HCT116 (cell line): ENCODE measurements at places on chromosomes 1 and 21. TPM values are rescaled to one million over a fixed set of nuclear protein-coding genes. Genes with fewer than 3 reads are reported as not detected.

GRCh38 chr1:168947041-168947440, 159.4 kb upstream of the ATP1B1 start:
- no peak for DNase-seq

DNA sequence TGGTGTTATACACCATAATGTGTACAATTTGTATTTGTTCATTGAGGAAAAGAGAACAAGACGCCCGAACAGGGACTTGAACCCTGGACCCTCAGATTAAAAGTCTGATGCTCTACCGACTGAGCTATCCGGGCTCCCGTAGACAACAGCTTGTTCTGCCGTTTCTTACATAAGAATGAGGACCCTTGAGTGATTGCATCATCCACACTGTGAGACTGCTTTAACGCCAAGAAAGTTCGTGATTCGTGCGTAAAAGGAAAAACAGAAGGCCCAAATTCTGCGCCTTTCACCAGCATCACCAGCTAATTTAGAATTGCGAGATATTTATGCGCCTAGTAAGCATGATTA, 9.3 kb upstream of the MDM4 start:
- DNase-seq: peak; percentile 87

DNA sequence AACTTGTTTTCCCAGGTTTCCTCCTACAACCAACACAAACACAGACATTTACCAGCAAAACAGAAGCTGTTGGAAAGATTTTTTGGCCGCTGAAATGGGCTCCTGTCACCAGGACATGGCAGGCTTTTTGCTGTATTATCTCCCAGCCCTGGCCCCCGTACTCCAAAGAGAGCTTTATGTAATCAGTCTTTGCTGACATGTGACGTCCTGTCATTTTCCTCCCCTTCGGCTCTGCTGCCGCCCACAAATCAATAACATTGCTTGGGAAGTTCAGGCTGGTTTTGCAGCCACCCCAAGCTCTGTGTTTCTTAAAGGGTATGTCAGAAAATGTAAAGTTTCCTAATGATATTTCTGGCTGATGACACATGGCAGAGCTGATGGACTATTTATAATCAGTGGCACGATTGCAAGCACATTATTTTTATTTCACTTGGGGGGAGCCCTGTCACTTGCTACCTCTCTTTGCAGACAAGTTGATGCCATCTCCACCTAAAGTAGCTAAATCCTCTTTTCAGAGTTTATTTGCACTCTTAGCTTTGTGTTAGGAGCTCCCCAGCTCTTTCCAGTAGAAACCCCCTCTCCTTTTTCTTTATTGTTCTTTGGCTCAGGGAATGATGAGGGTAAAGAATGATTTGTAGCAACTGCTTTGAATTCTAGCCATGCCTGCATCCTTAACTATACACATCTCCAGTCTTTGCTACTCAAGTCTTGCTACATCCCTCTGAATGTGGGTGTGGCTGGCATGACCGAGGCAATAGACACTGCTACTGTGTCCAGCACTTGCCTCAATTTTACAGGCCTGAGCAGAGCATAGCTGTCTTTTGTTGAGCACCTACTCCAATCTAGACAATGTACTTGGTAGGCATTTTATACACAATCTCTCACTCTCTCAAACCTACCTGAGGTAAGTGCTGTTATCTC, 67.3 kb downstream of the ELAVL4 start:
- DNase-seq: no peak

- DNase-seq: no peak
Measured at GRCh38 chr1:119721896-119722295, 10.2 kb downstream of the PHGDH start.

DNA sequence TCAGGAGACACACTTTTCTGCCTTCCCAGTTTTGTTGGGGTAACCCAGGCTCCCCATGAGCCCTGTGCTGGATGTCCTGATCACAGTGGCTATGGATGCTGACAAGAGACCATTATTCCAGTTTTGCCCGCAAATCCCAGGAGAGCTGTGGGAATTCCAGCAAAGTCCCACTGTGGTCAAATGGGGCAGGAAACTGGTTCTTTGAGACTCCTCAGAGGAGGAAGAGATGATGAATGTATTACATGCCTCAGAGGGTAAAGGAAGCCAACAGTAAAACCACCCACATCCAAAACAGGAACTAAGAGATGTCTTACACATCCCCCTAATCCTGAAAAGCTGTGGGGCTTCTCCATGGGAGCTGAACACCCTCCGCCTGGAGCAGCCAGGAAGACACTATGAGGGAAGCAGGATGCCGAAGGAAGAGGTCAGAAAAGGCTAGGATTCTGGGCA, 12.8 kb upstream of the MPZL1 start:
- DNase-seq: no peak

- DNase-seq: no peak
Measured at GRCh38 chr1:246292571-246292970, 214.5 kb downstream of the SMYD3 start.

DNA sequence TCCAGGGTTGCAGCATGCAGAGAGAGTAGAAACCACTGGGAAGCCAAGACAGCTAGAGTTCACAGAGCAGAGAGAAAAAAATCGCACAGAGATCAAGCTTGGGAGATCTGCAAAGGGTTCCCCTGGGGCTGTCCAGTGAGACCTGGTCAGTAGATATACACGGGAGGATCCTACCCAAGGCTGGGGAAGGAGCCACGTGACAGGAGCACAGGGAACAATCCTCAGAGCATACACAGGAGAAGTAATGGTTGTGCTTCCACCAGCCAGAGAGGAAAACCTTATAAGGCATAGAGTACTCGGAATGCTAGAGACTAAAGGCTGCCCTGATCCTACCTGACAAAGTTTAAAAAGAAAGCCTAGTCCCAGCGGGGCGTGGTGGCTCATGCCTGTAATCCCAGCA, 53.9 kb downstream of the GABPA start:
- no peak for DNase-seq

DNA sequence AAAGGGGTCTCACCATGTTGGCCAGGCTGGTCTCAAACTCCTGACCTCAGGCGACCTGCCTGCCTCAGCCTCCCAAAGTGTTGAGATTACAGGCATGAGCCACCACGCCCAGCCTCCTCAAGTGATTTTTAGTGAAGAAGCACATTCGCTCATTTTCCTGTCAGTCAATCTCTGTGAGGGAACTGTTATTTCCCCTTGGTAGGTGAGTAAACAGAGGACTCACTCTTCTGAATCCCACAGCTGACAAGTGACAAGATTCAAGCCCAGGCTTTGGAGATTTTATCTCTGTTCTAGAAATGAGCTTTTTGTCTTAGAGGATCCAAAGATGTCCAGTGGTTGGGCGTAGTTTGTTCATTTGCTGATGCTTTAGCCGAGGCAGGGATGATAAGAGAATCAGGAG, 43.9 kb upstream of the TACSTD2 start:
- DNase-seq: no peak

DNA sequence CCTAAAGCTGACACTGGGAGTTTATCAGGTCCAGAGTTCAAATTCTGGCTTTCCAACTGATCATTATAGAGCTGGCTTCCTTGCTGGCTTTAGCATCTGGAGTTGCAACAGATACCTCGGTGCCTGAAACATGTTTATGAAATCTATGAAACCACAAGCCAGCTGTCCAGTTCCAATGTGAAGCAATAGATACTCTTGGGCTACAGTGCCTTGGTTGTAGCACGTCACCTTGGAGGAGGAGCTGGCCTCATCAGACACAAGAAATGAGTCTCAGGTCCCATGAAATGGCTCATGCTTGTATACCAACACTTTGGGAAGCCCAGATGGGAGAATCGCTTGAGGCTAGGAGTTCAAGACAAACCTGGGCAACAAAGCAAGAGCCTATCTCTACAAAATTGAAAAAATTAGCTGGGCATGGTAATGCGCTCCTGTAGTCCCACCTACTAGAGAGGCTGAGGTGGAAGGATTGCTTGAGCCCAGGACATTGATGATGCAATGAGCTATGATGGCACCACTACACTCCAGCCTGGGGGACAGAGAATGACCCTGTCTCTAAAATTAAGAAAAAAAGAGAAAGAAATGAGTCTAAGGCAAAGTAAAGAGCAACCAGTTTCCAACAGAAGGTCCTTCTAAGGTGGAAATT, 132.5 kb upstream of the ZNF648 start:
- no peak for DNase-seq

GRCh38 chr1:170354246-170354645, 177.7 kb upstream of the GORAB start:
- no peak for DNase-seq

GRCh38 chr1:202158810-202159533, 1.4 kb downstream of the PTPN7 start:
- no peak for DNase-seq

GRCh38 chr1:33740040-33740744, 123.7 kb upstream of the HMGB4 start:
- DNase-seq: no peak

Gene DNM3
- total RNA-seq: 3.1 TPM

Gene S1PR1
- 0.61 TPM for total RNA-seq

Gene PGLYRP4
- not detected for total RNA-seq

Gene UBXN10
- total RNA-seq: not detected

Gene TCEANC2
- 5.4 TPM for total RNA-seq

Gene TCEA3
- 3.7 TPM for total RNA-seq
